ENCODE measurements at places on chromosomes 13 and 19.

GRCh38 chr19:35202722-35203688 lies 25.5 kb downstream of the FAM187B start:
- no peak for DNase-seq

DNA sequence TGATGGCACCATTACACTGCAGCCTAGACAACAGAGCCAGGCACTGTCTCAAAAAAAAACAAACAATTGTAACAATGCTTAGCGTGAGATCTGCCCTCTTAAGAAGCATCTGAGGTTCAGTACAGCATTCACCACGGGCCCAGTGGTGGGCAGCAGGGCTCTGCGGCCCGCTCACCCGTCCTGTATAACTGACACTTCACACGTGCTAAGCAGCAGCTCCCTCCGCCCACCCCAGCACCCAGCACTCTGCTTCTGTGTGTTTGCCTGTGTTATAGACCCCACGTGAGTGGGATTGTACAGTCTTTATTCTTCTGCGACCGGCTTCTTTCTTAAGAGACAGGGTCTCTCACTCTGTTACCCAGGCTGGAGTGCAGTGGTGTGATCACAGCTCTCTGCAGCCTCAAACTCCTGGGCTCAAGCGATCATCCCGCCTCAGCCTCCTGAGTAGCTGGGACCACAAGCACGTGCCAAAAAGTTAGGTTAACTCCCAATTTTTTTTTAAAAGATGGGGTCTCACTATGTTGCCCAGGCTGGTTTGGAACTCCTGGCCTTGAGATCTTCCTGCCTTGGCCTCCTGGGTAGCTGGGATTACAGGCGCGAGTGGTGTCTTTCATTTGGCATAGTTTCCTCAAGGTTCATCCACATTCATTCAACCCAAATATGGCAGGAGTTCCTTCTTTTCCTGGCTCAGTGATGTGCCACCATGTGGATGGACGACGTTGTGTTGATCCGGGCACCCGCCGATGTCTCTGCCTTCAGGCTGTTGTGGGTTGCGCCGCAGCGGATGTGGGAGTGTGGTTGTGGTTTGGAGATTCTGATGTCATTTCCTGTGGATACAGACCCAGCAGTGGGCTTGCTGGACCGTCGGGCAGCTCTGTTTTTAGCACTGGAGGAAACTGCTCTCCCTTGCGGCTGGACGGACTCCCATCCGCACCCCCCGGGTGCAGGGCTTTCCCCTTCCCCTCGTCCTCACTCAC lies 170.0 kb downstream of the KDM4B start:
- no peak for DNase-seq

- no peak for DNase-seq
Measured at GRCh38 chr19:40326201-40326600, 22.0 kb downstream of the C19orf47 start.

DNA sequence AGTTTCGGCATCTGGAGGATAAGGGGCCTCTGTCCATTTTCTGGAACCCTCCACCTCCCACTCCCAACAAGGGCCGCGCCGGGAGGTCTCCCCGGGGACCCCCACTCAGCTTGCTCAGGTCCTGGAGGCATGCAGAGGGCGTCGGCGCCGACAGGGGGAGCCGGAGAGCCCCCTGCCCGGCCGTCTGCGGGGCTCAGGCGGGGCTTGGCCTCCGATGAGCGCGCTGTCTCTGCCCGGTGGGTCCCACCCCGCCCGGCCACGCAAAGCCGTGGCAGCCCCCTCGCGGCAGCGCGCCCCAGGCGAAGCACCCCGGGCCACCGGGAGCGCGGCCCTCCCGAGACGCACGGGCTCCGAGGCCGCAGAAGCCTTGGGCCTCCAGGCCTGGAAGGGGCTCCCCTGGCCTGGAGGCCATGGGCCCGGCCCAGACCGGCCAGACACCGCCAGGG lies 149.7 kb upstream of the ZNF536 start:
- DNase-seq = peak; percentile 27

- DNase-seq = peak; percentile 28
Measured at GRCh38 chr19:27974082-27974513, 1238.9 kb downstream of the UQCRFS1 start.

GRCh38 chr13:21133077-21133476 lies 43.3 kb downstream of the SKA3 start:
- DNase-seq = no peak

DNA sequence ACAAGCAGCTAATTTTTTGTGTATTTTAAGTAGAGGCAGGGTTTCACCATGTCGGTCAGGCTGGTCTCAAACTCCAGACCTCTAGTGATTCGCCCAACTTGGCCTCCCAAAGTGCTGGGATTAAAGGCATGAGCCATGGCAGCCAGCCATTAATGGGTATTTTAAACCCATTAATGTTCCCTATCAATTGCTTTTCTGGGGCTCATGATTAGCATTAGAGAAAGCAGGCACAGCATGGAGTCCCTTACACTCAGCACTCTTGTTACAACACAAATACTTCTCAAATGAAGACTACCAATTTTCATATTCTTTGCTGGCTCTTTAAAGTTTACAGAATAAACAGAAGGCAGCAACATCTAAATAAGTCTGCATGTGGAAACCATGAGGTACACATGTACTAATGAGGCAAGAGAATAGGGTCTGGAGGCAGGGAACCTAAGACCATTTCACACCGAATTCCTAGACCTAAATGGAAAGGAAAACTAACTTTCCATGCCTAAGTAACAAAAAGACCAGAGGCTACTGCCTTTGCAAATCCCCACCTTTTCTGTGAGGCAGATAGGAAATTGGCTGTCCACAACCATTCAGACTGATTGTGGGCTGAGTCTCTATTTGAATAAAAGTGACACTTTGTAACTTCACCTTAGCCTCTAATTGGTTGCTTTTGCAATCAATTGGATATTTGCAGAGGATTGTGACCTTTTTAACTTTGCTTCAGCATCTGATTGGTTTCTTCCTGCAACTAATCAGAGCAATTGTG lies 21.2 kb downstream of the ZNF675 start:
- DNase-seq = no peak

DNA sequence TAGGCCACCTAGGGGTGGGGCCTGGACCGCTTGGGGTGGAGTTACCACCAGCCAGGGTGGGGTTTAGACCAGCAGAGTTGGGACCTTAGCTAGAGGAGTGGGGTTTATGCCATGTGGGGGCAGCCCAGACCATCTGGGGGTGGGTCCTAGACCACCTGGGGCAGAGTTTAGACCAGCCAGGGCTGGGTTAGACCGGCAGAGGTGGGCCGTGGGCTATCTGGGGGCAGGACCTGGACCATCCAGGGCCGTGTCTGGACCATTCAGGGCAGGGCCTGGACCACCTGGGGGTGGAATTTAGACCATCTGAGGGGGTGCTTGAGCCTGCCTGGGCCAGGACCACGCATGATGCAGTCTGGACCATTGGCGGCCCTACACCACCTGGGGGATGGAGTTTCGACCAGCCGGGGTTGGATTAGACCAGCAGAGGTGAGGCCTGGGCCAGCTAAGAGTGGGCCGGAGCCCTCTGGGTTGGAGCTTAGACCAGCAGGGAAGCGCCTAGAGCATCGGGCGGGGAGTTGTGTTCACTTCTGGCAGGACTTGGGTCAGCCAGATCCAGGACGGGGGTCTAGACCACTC lies 10.0 kb upstream of the CACNG6 start:
- DNase-seq = no peak

- no peak for DNase-seq
Measured at GRCh38 chr13:83882606-83882959, 309 bp upstream of the SLITRK1 start.

- no peak for DNase-seq
Measured at GRCh38 chr19:1105873-1106840, 2.4 kb downstream of the GPX4 start.

GRCh38 chr13:41696163-41697003 lies 239.0 kb downstream of the RGCC start:
- no peak for DNase-seq

- DNase-seq = peak; percentile 47
Measured at GRCh38 chr19:29665826-29666577, 741 bp downstream of the PLEKHF1 start.

GRCh38 chr13:59416561-59416960 lies 747.2 kb downstream of the DIAPH3 start:
- no peak for DNase-seq

DNA sequence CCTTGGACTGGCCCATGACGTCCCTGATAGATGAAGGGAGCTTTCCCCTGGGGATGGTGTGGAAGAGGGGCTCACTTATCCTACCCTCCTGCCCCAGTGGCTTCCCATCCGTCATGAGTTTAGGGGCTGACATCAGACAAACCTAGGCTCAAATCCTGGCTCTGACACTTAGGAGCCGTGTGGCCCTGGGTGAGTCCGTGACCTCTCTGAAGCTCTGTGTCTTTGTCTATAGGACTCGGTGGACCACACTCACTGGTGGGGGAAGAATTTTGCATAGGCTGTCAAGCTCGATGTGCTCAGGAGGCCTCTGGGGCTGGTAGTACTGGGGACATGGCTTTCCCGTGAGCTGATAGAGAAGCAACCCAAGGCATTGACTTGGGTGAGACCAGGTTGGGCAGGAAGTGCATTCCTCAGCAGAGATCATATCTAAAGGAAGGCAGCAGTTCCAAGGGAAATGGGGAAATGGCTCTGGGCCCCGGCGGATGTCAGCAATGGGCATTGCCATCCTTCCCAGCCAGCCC lies 17.4 kb upstream of the AP1M2 start:
- no peak for DNase-seq

DNA sequence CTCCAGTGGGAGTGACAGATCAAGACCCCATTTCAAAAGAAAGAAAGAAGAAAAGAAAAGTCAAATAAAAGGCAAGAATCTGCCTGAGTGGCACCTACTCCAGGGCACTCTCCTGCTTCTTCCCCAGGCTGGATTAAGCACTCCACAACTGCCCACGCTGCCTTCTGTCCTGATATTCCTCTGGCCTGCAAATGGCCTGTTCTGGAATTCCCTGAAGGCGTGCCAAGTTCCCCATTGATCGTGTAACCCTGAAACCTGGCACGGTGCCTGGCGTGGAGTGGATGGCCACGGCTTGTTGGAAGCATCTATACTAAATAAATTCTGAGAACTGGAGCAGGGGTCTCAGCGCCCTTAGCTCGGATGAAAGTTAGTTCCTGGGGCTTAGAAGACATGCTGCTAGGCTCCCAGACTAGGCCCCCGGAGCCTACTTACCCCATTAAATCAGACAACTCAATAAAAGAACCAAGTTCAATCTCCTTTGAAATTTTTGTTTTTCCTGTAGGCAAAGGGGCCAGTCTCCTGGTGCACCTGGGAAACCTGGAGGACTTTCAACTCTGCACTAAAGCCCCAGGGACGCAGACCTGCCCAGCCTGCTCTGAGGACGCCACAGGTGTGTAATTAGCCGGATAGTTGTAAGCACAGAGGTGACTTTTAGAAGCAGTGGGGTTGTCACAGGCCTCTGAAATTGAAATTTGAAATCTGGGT lies 21.9 kb downstream of the ANKRD27 start:
- DNase-seq = peak; percentile 26

- no peak for DNase-seq
Measured at GRCh38 chr13:44921931-44922758, 67.1 kb downstream of the NUFIP1 start.

DNA sequence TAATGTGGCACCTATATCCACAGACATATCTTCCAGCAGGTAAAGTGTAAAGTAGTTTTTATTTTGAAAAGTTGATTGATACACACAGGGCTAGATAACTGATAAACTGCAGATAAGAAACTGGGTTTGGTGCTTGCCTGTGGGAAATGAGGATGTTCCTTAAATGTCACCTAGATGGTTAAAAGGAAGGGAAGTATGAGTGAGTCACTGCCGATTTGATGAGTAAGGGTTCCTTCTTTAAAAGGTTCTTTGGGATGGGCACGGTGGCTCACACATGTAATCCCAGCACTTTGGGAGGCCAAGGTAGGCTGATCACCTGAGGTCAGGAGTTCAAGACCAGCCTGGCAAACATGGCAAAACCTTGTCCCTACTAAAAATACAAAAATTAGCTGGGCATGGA lies 73.8 kb upstream of the FRY start:
- DNase-seq = no peak

DNA sequence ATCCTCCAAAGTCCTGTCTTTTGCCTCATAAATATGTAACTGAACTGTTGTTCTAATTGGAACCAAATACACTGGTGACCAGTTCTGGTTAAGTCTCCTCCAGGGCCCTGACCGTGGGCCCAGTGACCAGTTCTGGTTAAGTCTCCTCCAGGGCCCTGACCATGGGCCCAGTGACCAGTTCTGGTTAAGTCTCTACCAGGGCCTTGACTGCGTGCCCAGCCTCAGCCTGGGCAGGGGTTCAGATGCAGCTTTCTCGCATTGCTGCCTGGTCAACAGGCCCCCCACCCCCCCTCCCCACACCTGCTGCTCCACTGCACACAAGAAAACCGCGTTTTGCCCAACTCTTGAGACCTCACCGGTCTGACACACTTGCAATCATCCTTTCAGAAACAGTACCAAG lies 3.8 kb upstream of the GRTP1 start:
- no peak for DNase-seq

DNA sequence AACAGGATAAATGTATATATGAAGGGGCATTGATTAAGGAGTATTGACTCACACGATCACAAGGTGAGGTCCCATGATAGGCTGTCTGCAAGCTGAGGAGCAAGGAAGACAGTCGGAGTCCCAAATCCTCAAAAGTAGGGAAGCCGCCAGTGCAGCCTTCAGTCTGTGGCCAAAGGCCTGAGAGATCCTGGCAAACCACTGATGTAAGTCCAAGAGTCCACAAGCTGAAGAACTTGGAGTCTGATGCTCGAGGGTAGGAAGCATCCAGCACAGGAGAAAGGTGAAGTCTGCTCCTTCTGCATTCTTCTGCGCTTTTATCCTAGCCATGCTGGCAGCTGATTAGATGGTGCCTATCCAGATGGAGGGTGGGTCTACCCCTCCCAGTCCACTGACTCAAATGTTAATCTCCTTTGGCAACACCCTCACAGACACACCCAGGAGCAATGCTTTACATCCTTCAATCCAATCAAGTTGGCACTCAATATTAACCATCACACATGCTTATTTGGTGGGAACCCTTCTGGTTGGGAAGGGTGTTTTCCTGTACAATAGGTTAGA lies 55.1 kb downstream of the SLAIN1 start:
- DNase-seq = no peak

DNA sequence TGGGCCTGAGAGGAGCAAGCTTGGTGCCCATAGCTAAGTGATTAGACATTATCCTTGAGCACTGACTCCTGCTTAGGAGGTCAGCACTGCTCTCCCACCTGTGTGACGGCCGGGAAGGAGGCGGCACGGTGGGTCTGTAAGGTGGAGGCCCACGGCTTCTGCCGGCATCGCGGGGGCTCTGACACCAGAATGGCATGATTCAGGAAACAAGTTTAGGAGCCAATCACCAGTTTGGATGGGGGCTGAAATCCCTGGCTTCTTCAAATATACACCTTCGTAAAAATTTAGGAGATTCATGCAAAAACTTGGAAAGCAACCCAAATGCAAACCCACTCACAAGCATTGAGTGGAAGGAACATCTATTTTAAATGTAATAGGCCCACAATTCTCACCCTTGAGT lies 307.3 kb upstream of the TSHZ3 start:
- no peak for DNase-seq

GRCh38 chr13:113887700-113888201 lies 23.9 kb upstream of the GAS6 start:
- DNase-seq = no peak

Data from substantia nigra (tissue), 51 donors.